ENCODE measurements at places on chromosomes 4 and X.

DNA sequence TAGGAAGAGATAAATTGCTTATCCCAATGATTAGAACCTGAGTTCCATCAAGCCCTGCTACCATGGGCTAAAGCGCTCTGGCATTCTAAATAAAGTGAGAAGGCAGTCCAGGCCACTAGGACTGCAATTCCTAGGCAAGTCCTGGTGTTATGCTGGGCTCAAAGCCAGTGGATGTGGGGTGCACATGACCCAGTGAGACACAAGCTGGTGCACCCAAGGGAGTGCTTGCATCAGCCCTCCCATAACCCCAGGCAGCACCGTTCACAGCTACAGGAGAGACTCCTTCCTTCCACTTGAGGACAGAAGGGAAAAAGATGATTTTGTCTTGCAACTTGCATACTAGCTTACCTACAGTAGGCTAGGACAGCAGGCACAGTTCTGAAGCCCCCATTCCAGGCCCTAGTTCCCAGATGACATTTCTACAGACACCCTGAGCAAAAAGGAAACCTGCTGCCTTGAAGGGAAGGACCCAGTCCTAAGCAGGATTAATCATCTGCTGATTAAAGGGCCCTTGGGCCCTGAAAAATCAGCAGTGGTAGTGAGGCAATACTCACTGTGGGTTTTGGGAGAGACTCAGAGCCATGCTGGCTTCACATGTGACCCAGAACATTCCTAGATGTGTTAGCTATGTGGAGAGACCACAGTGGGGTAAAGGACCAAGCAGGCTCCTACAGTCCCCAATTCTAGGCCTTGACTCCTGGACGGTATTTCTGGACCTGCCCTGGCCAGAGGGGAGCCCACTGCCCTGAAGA, 77.8 kb downstream of the KLHL13 start:
- no peak for DNase-seq

DNA sequence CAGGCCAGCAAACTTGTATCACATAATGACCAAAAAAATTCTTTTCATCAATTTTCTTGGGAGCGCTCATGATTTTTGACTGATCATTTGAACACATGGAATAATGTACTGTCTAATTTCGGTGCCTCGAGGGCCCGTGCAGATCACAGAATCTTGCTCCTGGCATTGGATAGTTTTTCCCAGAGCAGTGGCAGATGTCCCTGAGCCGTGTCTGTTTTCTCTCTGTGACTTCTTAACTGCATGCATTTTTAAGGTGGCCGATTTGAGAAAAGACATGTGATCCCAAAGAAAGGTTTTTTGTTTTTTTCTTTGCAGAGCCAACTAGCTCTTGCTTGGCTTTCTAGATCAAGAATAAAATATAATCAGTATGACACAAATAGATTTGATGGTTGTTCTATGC, 19.7 kb downstream of the GPRIN3 start:
- DNase-seq = no peak

DNA sequence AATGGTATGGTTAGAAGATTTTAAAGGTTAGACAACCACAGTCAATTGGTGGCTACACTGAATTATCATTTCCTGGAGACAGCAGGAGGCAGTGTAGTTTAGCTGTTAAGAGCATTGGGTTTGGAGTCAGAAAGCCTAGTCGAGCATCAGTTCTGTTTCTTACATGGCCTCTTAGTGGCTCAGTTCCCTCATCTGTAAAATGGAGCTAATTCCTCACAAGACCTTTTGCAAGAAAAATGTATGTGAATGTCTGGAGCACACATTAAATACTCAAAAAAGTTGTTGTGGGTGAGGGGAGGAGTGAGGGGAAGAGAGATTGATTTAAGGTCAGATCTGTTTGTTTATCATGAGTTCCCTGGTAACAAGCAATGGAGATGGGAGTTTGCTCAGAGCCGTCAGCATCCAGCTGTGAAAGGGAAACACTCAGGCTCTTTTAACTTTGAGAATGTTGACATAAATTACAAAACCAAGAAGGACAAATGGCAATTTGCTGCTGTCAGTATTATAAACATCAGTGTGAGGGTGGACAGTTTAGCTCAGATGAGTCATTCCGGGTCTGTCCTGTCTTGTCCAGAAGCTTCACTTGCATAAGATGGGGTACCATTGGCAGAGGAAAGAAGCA, 98.2 kb upstream of the PGRMC2 start:
- no peak for DNase-seq

- DNase-seq = no peak
These were observed 81.0 kb downstream of the MGST2 start for GRCh38 chr4:139746431-139747171.

- no peak for DNase-seq
These were observed 504.3 kb upstream of the ZFP42 start for GRCh38 chr4:187491286-187491685.

DNA sequence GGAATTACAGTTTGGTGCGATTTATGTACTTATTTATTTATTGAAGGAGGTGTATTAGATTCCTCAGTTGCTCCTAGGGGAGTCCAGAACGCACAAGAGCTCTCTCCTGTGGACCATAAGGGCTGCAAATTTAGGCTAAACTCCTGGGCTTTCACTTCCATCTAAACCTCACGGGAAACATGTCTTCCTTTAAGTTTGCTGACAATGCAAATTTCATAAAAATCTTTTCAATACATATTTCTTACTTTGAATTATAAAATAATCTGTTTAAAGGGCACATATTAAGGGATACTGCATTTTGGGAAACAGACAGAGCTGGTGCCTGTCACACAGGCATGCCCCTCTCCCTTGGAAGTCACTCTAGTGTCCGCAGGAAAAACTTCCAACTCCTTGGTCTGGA, 438.0 kb upstream of the CPEB2 start:
- DNase-seq = no peak

- DNase-seq = no peak
These were observed 13.1 kb upstream of the EOLA1 start for GRCh38 chrX:149527705-149528104.

- DNase-seq = no peak
These were observed 76.6 kb downstream of the TBC1D9 start for GRCh38 chr4:140679576-140679975.

- no peak for DNase-seq
These were observed 3.9 kb upstream of the CHST7 start for GRCh38 chrX:46569621-46570020.

DNA sequence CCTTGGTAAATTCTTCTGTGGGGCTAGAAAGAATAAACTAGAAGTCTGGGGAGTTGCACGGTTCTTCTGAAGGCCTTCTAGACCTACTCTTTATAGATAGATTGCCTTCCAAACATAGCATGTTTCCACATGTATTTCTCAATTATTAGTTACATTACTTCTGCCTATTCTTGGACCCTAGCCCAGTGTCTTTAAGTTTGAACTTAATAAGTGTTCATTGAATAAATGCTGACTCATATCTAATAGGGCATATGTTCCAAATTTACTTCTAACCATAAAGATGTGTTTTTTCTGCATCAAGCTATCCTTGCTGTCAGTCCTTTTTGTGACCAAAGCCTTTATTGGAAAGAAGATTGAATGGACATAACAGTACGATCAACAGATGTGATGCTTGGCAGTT, 503.6 kb upstream of the ZFP42 start:
- no peak for DNase-seq
